Right cardiac atrium (tissue), 5 donors: ENCODE measurements at places on chromosomes 16 and 17.

DNA sequence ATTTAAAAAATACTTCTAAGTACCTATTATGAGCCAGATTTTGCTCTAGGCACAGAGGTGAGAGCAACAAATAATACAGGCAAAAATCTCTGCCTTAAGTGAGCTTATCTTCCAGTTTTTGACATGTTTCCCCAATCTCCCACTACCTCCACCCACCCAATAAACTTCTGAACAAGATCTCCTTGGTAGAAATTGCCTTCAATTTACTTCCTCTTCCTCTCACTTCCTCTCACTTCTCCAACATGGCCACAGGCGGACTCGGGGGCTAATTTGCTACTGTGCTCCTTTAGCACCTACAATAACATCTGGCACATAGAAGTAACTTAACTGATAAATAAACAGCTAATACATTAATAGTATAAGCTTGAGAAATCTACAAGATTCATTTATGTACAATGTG lies 82.6 kb downstream of the CACNG1 start:
- no peak for DNase-seq

DNA sequence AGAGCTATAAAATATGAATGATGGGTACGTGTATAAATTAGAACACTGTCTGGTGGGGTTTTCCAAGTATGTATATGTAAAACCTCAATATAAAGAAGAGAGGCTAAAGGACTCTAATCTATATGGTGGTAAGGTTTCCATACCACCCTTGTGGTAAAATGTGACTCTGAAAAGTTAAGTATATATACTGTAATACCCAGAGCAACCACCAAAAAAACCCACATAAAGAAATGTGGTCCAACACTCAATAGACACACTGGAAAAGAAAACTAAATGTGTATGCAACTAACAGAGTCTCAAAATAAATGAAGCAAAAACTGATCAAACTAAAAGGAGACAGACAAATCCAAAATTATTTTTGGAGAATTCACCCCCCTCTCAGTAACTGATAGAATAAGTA lies 72.2 kb downstream of the XPO6 start:
- no peak for DNase-seq

GRCh38 chr16:57042157-57043111 lies 49.9 kb upstream of the CPNE2 start:
- no peak for DNase-seq

GRCh38 chr17:68011199-68011665 lies 15.0 kb upstream of the C17orf58 start:
- DNase-seq = peak; percentile 73

GRCh38 chr17:50818921-50819657 lies 16.3 kb upstream of the WFIKKN2 start:
- DNase-seq = no peak

DNA sequence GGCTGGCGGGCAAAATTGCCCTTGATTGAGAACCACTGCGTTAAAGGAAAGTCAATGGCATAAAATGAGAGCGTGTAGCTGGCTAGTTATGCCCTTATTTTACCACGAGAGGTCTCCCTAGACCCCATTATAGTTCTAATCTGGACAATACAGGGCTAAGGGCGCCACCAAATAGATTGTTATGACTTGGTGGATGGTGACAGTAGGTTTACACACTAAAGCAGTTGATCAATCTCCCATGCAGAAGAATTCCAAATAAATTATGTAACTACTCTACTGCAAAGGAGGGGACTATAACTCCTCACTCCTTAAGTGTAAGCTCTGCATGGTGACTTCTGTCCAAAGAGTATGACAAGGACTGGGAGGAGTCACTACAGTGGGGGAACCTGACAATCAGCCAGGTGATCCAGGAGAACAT lies 20.4 kb upstream of the YPEL2 start:
- no peak for DNase-seq

DNA sequence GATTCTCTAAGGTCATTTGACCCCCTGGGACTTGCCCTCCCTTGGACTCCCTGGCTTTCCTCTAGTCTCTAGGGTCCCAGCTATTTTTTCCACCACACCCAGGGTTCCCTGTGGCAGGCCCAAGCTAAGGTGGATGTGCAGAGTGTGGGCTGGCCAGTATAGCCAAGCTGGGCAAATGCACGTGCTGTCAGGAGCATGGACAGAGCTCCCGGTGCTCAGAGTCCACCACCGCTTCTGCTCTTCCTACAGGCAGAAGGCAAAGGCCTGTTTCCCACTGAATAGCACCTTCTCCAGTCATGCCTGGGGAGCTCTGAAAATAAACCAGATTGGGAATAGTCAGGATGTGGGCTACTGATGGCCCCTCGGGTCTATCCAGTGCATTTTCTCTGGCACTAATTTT lies 53.3 kb downstream of the GNAO1 start:
- no peak for DNase-seq

DNA sequence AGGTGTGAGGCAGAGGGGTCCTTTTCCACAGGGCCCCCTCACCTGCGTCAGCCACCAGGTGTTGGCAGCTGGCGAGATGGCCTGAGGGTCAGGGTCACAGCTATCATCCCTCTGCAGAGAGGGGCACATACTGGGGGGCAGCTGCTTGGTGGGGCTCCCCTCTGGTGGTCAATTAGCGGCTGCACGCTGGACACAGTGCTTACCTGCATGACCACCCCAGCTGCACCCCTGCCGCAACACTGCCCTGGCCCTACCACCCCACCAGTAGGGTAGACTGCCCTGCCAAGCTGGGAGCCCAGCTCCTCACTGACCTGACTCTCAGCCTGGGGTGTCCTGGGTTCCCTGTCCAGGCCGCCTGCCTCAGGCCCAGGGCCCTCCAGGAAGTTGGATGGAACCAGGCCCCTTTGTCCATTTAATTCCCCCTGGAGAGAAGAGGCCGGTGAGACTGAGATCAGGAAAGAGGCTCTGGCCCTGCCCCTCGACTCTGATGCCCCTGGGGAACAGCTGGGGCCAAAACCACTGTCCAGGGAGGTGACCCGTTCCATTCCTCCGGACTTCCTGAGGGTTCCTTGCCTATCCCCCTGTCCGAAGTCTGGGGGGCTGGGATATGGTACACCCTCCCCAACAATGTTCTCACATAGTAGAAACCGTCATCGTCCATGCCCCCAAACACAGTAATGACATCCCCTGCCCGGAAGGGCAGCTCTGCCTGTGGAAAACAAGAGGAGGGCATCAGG lies 23.7 kb downstream of the TSPOAP1 start:
- DNase-seq = no peak

DNA sequence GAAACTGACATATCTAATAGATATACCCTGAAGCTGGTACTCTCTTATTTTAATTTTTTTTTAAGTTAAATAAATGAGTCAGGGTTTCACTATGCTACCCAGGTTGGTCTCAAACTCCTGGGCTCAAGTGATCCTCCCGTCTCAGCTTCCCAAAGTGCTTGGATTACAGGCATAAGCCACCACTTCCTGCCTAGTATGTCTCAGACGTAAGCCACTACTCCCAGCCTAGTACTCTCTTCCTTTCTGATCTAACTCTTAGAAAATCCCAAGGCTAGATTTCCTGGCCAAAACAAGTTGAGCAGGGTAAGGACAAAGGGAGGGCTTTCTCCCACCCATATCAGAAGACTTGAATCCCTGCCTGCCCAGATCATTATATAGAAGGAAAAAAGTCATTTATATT lies 33.7 kb downstream of the HOXB1 start:
- no peak for DNase-seq

DNA sequence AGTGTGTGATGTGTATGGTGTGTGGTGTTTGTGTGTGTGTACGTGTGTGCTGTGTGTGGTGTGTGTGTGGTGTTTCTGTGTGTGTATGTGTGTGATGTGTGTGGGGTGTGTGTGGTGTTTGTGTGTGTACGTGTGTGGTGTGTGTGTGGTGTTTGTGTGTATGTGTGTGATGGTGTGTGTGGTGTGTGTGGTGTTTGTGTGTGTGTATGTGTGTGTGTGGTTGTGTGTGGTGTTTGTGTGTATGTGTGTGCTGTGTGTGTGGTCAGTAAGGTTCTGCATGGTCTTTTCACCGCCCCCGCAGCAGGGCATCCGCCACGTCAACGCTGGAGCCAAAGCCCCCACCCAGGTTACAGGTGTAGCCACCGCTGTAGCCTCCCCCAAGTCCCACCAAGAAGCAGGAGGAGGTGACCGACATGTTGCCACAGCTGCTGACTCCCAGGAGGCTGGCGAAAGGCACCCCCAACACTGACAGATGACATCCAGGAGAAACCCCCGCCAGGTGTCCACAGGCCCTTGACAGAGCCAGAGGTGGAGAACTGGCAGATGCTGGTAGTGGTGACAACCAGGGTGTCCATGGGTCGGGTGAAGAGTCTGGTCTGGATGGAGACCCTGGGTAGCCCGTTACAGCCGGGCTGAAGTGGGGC lies 9.3 kb upstream of the KRT17 start:
- peak; percentile 29 for DNase-seq

GRCh38 chr17:29504711-29505110 lies 62.1 kb downstream of the ABHD15 start:
- no peak for DNase-seq

GRCh38 chr17:185445-186138 lies 4.1 kb upstream of the DOC2B start:
- no peak for DNase-seq

GRCh38 chr17:64055183-64056142 lies 35.0 kb upstream of the ICAM2 start:
- DNase-seq = no peak

GRCh38 chr17:62650587-62650986 lies 23.1 kb downstream of the MRC2 start:
- no peak for DNase-seq

DNA sequence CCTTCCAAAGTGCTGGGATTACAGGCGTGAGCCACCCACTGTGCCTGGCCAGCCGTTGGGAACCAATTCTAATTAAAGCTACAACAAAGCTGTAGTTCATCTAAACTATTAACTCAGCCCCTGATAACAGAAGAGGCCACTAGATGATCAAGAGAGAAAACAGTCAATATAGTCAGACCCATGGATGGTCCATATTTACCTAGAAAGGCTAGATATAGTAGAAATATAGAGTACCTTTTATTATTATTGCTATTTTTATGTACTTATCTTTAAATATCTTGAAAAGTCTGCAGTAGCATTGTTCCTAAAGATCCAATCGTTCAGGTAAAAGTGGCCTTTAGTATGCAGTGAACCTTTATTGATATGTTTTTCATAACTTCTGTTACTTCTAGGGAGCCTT lies 43.2 kb downstream of the RNF213 start:
- no peak for DNase-seq

DNA sequence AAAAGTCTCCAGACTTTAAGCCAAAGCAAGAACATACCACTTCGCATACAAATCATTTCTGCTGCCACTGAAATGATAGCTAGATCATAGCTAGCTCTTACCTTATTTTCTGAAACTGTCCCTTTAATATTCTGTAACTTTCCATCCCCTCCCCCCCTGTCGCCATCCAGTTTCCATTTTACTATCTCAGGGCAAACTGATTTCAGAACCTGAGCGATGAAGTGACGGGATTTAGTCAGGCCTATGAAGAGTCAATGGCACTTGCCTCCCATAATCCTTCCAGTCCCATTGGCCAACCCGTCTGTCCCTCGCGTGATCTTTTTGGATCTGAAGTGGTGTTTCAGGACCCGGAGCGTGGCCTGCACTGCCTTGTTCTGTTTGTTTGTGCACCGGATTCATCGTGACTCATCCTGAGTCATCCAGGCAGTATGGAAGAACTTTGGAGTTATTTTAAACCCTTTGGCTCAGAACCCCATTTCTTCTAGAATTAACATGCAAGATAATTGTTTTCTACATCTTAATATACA lies 199.8 kb upstream of the CHMP6 start:
- peak; percentile 65 for DNase-seq

DNA sequence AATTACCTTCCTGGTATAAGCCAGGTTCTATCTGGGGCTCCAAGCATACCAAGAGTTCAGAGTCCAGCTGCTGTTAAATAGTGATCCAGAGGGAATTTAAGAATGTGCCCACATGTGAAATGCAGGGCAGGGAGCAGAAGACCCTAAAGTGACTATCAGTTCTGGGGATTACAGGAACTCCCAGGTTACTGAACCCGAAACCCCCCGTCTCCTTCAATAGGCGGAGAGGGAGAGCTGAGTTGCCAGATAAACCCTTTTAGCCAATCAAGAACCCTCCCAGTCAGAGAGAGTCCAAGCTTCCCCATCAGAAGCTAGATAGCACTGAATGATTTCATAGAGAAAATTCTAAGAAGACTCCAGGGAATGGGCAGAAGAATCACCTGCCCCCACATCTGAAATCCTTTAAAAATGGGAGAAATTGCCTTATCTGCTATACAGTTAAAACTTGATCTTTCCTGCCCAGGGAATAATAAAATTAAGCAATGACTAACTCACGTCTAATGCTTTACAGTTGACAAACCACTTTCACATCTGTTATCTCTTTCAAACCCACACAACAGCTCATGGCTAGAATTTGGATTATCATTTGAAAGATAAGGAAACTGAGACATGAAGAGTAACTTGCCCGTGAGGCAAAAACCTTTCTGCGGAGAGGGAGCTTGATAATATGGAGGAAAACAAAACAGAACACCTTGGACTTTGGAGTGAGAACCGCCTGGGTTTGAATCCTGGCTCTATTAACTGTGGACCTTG lies 10.2 kb downstream of the NOG start:
- DNase-seq = no peak

GRCh38 chr16:75570396-75571065 lies 4.4 kb downstream of the GABARAPL2 start:
- DNase-seq = no peak

DNA sequence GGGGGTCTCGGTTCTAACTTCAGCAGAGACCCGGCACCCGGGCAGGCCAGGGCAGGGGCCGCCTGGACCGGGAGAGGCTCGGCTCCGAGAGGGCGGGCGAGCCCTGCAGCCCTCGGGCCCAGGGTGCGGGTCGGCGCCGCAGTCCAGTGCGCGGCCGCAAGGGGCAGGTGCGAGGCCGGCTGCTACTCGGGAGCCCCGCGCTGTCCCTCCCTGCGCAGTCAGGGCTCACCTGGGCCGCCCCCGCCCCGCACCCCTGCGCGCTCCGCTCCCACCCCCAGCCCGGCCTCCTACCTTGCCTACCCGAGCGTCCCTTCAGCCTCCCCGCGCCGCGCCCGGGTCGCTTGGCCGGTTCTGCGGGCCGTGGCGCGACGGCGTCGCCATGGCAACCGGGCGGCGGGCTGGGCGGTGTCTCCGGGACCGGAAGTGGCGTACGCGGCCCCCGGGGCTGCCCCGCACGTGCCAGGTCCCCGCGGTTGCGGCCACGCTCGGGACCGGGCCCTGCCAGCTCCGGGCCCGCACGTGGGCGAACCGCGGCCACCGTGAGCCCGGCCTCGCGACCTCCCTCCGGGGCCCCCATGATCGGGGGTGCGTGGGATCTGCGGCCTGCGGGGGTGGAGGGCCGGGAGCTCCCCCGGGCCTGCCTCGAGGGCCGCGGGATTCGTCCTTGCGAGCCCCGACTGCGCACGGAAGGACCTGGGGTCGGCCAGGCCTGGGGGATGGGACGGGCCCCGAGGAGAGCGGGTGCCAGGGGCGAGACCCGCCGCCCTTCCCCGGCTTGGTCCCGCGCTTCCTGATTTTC lies at the start of gene CYB561:
Gene CYB561, minus strand, starts transcription at position 353 of the 799 bp plus-strand sequence. CDS start 8,759 bp downstream, outside the sequence.
- peak; percentile 93 for DNase-seq
